ENCODE measurements at places on chromosomes 3 and 15. TPM values are rescaled to one million over a fixed set of nuclear protein-coding genes. Genes with fewer than 3 reads are reported as not detected.
A peak's percentile ranks its signal among the peaks of the same experiment; 100 is the strongest.

GRCh38 chr15:66063147-66063546 lies 190.4 kb downstream of the MEGF11 start:
- no peaks in the 10 kb centered on the region for H3K4me1 ChIP-seq
- H3K4me3 ChIP-seq, result no peak overlapping the region
- peaks cover 1% of the 10 kb centered on the region for H3K27me3 ChIP-seq
- H3K36me3 ChIP-seq, result no peaks in the 10 kb centered on the region
- no peak overlapping the region for H3K27ac ChIP-seq
- no peak for DNase-seq

DNA sequence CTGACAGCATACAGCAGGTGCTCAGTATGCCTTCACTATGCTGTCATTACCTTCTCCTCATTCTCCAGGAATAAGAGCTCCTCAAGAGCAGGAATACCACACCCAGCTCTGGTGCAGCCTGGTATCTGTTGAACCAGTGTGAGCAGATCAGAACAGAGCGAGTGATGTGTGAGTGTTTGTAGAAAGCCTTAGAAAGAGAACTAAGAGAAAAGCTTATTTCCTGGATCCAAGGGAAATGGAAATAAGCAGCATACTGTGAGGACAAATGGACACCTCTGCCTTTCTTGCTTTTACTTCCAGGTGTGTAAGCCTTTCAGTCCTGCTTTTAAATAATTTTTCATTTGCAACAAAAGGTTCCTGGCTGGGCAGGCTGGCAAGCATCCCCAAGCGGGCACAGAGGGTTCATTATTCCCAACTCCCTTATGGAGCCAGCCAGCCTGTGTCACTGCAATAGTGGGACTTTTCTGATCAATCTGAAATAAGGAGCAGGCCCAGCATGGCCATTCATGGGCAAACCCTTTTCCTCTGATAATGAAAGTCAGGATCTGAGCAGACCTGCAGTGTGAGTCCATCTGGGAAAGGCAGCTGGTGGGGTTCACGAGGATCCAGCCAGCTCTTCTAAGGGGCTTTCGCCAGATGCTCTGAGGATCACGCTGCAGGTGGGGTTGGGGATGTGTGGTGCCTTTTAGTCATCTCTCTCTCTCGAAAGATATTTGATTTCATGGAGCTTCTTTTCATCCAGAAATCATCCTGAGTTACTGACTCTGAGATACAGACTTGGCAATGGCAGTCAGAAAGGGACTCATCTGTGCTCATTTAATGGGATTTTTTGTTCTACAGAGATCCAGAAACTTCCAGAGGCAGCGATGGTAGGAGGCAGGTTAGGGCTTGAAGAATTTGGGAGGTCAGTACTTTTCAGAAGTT lies 594.9 kb upstream of the CFAP20DC start:
- H3K27ac ChIP-seq, result no peak overlapping the region
- H3K27me3 ChIP-seq, result peaks cover 6% of the 10 kb centered on the region
- H3K4me3 ChIP-seq, result no peak overlapping the region
- H3K36me3 ChIP-seq, result no peaks in the 10 kb centered on the region
- H3K4me1 ChIP-seq, result no peaks in the 10 kb centered on the region
- no peak for DNase-seq

GRCh38 chr3:126118591-126118990 lies 34.7 kb upstream of the SLC41A3 start:
- DNase-seq, result no peak
- no peak overlapping the region for H3K4me3 ChIP-seq
- H3K27me3 ChIP-seq, result no peaks in the 10 kb centered on the region

DNA sequence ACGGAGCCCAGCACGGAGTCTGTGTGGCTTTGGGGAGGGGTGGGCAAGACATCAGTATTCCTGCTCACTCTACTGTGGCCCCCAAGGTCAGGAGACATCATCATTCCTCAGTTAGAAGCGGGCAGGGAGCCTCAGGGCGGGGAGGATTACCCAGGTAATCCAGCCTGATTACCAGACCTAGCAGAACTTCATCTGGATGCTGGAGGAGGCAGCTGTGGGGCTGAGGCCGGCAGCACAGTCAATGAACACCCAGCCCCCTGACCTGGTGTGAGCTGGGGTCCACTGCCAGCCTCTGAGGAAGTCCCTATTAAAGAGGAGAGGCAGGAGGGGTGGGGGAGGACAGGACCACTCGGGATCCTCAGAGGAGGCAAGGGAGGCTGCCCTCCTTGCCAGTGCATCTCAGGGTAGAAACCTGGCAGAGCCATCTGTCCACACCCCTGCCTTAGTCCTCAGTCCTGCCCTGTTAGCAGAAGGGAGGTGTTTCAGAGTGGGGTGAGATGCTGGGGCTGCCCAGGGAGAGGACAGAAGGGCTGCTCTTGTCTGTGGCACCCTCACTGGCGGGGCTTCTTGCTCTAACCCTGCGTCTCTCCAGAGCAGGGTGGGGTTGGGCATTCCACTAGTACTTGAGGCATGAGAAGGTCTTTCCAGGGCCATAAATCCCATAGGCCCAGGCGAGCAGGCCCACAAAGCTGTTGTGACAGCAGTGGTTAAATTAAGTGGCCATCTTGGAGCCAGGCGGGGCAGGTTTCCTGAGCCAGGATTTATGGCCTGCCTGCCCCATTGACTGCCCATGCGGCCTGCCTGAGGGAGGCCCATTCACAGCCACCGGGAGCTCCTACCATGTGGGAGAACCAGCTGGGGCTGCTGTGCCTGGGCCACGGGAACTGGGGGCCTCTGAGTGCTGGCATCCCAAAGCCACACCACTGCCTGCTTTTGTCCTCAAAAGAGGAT lies 82.1 kb downstream of the LINGO1 start:
- no peaks in the 10 kb centered on the region for H3K4me1 ChIP-seq
- H3K36me3 ChIP-seq, result no peaks in the 10 kb centered on the region
- H3K27ac ChIP-seq, result no peak overlapping the region
- no peaks in the 10 kb centered on the region for H3K27me3 ChIP-seq
- DNase-seq, result no peak

DNA sequence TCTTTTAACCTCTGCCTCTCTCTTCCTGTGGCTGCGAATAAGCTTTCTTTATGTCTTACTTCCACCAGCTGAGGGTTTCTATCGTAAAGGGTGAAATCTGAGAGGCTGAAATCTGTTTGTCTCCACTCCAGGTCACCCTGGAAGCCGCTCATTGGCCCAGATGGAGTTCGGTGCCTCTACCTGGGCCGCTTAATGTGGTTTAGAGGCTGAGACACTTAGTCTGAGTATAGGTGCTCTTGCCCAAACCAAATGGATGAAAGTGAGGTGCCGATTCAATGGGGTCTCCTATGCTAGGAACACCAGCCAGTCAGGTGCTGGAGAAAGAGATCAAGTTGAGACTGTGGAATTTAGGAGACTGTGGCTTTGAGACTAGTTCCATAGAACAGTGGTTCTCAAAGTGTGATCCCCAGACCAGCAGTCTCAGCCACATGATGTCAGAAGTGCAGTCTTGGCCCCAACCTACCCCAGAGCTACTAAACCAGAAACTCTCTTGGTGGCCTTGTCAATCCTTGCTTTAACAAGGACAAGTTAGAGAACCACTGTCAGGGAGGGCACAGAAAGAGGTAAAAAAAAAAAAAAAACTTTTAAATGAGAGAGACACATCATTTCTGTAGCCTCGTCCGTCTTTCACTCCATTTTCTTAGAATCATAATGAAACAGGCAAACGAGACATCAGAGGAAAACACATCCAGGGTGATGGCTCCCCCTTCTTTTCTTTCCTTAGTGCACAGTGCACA lies 54.9 kb upstream of the CCR2 start:
- H3K4me3 ChIP-seq, result peak overlapping the region; percentile 3
- DNase-seq, result peak; percentile 73
- peaks cover 4% of the 10 kb centered on the region for H3K27me3 ChIP-seq
- peak overlapping the region; percentile 87 for H3K27ac ChIP-seq

- no peak overlapping the region for H3K27ac ChIP-seq
- no peaks in the 10 kb centered on the region for H3K4me1 ChIP-seq
- H3K4me3 ChIP-seq, result no peak overlapping the region
- no peak for DNase-seq
These were observed 61.4 kb downstream of the TTBK2 start for GRCh38 chr15:42858999-42859789.

DNA sequence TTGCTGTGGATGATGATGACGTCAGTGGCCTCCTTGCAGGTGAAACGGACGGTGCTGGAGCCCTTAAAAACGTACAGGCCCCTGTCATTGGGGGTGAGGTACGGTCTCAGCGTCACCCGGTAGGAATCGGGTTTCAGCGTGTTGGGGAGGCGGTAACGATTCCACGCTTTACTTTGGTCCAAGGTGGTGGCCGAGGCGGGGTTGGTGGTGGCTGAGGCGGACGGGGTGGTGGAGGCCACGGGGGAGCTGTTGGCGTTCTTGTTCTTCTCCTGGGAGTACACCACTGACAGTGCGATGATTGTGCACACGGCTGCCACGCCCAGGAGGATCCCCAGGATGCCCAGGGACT lies 8.5 kb downstream of the ANPEP start:
- H3K27me3 ChIP-seq, result peaks cover 5% of the 10 kb centered on the region
- H3K36me3 ChIP-seq, result no peaks in the 10 kb centered on the region
- H3K27ac ChIP-seq, result no peak overlapping the region
- no peak for DNase-seq
- H3K4me3 ChIP-seq, result no peak overlapping the region
- no peaks in the 10 kb centered on the region for H3K4me1 ChIP-seq

GRCh38 chr3:154933581-154933980 lies 146.5 kb upstream of the MME start:
- no peaks in the 10 kb centered on the region for H3K36me3 ChIP-seq
- H3K27ac ChIP-seq, result no peak overlapping the region
- no peaks in the 10 kb centered on the region for H3K27me3 ChIP-seq
- no peak overlapping the region for H3K4me3 ChIP-seq
- DNase-seq, result no peak

DNA sequence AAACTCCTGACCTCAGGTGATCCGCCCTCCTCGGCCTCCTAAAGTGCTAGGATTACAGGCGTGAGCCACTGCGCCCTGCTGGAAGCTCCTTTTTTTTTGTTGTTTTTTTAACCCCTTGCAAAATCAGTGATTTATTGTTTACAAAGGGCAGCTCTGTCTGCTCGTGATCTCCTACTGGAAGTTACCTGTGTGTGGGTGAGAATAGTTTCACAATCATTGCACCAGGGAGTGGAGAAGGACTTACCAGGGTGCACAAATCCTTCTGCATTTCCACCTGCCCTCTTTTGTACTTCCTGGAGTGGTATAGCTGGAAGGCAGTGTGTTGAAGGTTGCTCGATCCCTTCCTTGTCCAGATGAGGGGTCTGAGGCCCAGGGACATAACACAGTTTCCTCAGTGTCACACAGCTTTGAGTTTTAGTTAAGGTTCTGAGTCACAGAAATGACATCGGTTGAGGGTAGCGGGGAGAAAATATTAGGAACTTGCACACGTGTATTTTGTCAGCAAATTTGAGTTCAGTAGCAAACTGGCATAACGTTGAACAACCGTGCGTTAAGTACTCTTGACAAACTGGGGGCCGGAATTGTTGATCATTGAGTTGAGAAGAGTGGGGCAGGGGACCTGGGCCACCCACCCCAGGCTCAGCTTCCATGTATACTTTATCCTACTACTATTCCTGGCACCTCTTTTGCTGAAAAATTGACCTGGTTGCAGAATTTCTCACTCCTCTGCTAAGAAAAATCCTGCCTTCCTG lies 11.3 kb upstream of the TRAK1 start:
- no peaks in the 10 kb centered on the region for H3K27me3 ChIP-seq
- no peak overlapping the region for H3K4me3 ChIP-seq
- H3K27ac ChIP-seq, result peak overlapping the region; percentile 82
- H3K36me3 ChIP-seq, result peaks cover 7% of the 10 kb centered on the region
- DNase-seq, result no peak

DNA sequence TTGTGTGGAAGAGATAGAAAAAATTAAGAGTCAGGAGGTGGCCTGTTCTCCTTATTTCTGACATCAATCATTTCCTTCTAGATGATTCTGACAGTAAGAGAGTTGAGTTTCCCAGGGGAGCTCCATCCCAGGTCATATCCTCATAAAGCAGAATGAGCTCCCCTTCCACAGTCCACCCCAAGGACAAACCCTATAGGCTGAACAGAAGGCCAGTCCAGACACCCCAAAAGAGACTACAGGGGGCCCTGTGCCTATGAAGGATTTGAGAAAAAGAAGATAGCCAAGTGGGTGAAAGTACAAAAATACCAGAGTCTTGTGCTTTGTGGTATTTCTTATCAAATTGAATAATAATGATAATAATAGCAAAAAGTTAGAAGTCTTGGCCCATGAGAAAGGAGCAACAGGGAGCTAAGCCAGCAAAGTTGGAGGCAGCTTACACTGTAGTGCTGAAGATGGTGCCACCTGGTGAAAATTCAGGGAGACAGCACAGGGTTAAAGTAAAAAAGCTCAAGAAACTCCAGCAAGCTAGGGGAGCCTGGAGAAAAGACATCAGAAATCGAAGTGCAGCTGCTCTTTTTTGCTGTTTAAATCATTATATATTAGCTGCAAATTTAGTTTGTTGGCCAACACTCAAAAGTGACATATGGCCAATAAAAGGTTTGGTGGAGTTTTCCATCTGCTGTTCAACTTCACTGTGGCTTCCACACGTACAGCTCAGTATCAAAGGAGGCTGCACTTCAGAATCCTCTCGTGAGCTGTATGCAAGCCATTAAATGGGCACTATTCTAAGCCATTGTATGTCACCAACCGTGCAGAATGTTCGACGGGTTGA lies 35.8 kb upstream of the SLC24A5 start:
- no peak overlapping the region for H3K27ac ChIP-seq
- H3K27me3 ChIP-seq, result no peaks in the 10 kb centered on the region
- no peaks in the 10 kb centered on the region for H3K36me3 ChIP-seq
- no peak for DNase-seq
- no peaks in the 10 kb centered on the region for H3K4me1 ChIP-seq

- peaks cover 21% of the 10 kb centered on the region for H3K27me3 ChIP-seq
- no peak overlapping the region for H3K27ac ChIP-seq
- peaks cover 2% of the 10 kb centered on the region for H3K4me1 ChIP-seq
- no peak overlapping the region for H3K4me3 ChIP-seq
- no peaks in the 10 kb centered on the region for H3K36me3 ChIP-seq
- no peak for DNase-seq
These were observed 270.7 kb downstream of the THSD4 start for GRCh38 chr15:71386005-71386404.

Gene HTR3E
- total RNA-seq, result not detected

Gene PPP1R14D
- total RNA-seq, result not detected

Gene CPNE9
- total RNA-seq, result not detected

Gene TMEM266
- 0.11 TPM for total RNA-seq

Gene MAP2K1
- total RNA-seq, result 117 TPM

Gene STRIT1
- total RNA-seq, result not detected

Gene SLC25A38
- 28.2 TPM for total RNA-seq

Gene DZIP1L
- total RNA-seq, result not detected

All from activated CD8-positive, alpha-beta T cell treated with anti-CD3 and anti-CD28 coated beads for 36 hours (primary cell).